ENCODE measurements at places on chromosomes 4 and X.

GRCh38 chrX:15055146-15055930, 182.1 kb downstream of the MOSPD2 start:
- peak; percentile 7 for DNase-seq

DNA sequence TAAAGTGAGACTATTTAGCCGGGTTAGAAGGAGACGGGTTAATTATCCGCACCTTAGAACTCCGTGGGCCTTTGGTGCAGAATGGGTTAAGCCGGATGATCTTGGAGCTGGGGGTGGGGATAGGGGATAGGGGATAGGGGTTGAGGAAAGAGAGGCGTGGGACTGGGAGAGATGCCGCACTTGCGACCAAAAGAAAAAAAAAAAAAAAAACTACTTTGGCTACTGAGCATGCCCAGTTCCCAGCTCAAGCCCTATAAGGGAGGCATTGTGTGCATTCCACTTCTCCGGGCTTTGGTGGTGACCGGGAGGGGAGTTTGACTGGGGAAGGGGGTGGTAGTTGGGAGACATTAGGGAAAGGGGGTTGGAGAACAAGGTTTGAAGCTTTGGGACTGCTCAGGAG, at the start of gene SLITRK4:
Gene SLITRK4 (minus strand): TSS at position 187 of the 400 bp plus-strand sequence. CDS start 4,993 bp downstream, outside the sequence.
- no peak for DNase-seq

DNA sequence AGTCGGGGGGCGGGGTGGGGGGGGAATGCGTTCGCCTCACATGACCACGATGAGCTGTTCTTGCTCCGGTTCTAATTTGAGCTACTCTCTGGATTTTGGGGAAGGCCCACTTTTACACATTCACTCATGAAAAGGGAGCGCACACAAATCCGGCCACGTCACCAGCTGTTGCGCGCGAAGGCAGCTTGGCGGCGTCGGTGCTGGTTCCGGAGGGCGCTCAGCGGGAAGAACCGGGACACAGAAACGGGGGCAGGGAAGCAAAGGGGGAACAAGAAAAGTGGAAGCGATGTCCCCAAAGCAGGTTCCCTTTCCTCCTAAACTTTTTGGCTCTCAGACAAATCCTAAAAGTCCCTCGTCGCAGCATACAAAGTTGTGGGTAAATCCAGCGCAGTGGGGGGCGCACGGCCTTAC, 605 bp downstream of the ANXA5 start:
- DNase-seq = peak; percentile 89

GRCh38 chrX:16484338-16484737, 165.6 kb upstream of the S100G start:
- peak; percentile 96 for DNase-seq

GRCh38 chrX:129714581-129714980, 24.2 kb upstream of the XPNPEP2 start:
- no peak for DNase-seq

- DNase-seq = peak; percentile 24
These were observed 16.0 kb downstream of the ANXA3 start for GRCh38 chr4:78567500-78568060.

GRCh38 chr4:42588909-42589308, 68.0 kb downstream of the ATP8A1 start:
- no peak for DNase-seq

DNA sequence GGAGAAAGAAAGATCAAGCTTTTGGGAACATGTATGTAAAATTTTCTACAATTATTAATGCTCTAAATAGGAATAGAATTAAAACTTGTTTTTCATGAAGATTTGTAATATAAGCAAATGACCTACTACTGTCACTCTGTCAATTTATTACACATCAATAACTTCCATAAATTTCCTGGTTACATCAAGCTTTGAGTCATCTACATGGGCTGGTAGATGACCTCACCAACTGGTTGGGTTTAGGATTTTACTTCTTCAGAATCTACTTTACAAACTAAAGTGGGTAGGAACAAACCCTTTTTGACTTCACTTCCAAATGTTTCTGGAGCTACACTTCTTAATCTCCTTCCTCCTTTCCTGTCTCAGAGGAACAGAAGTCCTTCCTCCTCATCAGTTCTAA, 12.0 kb upstream of the LRAT start:
- DNase-seq = no peak

DNA sequence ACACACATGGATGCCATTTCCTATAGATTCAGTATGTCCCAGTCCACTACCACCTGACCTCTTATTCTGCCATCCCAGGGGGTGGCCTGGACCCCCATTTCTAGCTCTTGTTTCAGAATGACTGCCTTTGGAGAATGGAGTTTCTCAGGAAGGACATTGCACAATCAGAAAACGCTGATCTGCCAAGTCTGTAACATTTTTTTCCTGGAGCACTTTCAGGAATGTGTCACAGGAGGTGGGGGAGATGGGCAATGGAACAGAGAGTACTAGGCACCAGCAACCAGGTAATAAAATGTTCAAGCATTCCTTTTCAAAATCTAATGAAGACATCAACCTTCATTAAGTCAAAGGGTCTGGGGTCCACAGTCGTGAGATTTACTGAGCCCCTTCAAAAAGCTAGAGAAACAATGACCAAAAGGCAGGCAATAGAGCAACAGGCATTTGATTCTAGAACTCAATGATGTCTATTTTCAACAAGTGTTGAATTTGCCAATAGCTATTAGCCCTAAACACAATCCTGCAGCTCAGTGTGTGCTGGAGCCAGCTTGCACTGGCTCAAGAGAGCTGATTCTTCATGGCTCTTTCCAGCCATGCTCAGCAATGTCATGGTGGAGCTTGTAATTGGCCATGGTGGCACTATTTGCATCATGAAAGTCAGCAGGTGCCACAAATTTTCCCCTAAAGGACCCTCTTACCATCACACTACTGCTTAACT, 87.1 kb downstream of the KDR start:
- DNase-seq = peak; percentile 14

DNA sequence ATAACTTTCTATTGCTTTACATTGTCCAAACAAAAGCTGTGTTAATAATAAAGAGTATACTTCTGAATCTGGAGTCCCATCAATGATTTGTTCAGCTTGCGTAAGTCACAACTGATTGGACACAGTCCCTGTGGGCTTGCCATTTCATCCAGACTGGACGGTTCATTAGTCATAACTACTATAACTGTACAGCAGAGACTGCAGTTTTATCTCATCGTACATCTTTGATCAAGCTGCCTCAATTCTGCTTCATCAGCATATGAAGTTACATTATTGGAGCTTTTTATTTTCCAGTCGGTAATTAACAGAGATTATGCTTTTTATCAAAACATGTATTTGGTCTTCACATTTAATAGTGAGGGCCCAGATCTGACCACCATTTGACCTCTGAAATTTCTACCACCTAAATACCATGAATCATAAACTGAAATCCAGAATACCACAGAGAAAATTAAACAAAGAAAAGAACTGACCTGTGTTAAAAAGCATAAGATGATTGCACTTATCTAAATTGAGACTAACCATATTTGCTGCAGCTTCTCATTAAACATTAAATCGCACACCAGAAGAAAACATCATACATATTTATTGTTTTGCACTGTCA, 12.5 kb upstream of the MAB21L2 start:
- DNase-seq = peak; percentile 51

- peak; percentile 43 for DNase-seq
These were observed 983.7 kb upstream of the LCORL start for GRCh38 chr4:19005211-19005610.

DNA sequence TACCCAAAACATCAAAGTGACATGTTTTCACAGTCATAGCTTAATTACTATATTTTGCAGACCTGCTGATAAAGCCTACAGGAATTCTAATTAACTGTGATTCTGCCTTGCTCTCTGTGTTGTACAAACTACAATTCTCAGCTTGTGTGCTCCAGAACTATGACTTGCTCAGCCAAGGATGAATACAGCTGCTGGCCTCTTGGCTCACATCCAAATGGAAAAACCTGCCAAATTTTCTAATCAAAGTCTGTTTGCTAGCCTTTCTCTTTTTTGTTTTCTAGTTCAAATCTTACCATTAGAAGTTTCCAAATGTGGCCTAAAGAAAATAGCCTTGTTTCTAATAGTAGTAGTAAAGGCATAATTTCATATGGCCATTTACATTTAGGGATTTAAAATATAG, 1176.8 kb downstream of the FAM133A start:
- DNase-seq = no peak

DNA sequence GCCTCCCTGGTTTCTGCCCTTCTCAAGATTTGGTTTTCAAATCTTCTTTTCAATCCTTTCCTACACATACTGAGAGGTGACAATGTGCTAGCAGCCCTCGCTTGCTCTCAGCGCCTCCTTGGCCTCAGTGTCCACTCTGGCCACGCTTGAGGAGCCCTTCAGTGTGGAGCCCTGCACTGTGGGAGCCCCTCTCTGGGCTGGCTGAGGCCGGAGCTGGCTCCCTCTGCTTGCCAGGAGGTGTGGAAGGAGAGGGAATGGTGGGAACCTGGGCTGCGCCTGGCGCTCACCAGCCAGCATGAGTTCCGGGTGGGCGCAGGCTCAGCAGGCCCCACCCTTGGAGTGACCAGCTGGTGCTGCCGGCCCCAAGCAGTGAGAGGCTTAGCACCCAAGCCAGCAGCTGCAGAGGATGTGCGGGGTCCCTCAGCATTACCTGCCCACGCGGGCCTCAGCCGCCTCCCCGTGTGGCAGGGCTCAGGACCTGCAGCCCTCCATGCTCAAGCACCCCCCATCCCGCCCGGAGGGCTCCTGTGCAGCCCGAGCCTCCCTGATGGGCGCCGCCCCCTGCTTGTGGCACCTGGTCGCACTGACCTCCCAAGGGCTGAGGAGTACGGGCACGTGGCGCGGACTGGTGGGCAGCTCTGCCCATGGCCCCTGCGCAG, 127.5 kb downstream of the COX7B2 start:
- DNase-seq = no peak

DNA sequence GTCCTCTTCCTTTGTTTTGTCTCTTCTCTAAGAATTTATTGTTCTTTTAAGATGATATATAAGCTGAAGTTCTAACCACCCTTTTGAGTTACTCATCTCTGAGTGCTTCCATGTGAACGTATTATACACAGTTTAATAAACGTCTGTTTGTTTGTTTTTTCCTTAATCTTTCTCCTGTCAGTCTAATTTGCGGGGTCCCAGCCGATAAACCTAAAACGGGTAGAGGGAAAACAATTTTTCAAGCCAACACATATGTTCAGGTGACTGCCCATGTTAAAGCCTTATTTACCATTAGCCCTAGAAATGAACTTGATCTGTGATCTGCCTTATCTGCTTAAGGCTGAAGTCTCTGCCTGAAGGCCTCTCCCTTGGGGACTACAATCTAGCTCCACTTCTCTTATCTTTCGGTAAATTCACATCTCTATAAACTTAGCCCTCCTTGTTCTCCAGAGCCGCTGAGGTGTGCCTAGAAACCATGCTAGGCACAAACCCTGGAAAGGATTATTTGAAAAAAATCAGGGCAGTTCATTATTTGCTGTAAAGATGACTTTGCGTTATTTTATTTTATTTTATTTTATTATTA, 158.8 kb downstream of the CAMK2D start:
- no peak for DNase-seq

DNA sequence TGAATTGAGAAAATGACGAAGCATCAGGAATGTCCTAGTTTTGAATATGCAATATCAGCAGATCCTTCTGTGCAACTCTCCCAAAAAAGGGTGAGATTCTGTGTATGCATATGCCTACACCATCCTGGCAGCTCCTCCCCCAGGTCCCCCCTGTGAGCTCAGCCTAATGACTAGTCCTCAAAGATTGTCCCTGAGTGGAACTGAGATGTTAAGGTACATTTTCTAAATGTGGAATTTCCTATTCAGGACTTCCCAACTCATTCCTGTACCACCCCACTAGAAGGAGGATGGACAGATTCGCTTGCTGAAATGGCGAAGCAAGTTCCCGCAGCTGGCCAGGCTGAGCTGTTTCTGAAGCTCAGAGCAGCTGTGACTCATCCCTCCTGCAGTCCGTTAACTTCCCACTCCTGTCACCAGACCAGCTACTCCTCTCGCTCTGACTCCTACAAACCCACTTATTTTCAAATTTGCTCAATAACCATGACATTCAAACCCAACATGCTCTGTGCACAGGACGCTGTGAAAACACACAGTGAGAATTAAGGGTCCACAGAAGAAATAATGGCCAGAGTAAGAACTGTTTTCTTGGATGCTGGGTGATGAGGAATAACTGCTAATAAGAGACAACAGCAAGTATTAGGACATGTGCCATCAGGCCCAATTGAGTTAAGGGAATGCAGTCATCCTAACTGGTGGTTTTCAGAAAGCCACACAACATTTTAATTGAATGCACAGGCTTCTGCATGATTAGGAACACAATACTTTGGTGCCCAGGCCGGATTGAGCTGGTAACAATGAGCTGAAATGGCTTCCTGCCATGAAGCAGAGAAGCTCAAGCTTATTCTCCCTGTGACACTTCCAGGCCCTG, 40.0 kb upstream of the IRF2 start:
- DNase-seq = peak; percentile 86

DNA sequence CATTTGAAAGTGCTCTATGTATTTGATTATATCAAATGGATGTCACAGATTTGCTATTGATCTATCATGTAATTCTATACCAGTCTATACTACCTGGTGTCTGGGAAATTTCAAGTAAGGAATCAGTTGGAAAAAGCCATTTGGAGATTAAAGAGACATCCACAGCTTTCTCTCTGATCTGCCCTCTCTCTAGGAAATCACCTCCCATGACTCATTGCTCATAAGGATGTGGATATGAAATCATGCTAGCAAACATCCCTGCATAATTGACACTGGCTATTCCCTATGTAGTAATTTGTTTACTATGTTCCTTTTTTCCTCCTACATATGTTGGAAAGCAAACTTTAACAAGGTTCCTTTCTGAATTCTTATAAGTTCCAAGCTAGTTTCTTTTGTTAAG, 94.3 kb downstream of the TEX13A start:
- DNase-seq = no peak

- DNase-seq = no peak
These were observed 774 bp upstream of the RAPGEF2 start for GRCh38 chr4:159101988-159102621.

GRCh38 chr4:101993002-101993841, 202.7 kb downstream of the BANK1 start:
- no peak for DNase-seq

DNA sequence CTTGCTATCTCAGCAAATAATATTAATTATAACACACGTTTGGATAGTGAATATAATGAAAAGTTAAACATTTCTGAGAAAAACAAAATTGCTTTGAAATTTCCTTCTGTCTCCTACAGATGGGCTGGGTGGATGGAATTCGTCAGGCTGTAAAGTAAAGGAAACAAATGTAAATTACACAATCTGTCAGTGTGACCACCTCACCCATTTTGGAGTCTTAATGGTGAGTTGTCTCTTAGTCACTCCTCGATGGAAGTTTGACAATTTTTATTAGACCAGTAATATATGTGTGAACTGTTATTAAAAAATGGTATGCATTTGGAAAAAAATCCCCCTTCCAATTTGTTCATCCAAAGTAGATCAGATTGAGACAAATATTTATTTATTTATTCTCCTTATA, 92.5 kb upstream of the BRS3 start:
- DNase-seq = peak; percentile 11

DNA sequence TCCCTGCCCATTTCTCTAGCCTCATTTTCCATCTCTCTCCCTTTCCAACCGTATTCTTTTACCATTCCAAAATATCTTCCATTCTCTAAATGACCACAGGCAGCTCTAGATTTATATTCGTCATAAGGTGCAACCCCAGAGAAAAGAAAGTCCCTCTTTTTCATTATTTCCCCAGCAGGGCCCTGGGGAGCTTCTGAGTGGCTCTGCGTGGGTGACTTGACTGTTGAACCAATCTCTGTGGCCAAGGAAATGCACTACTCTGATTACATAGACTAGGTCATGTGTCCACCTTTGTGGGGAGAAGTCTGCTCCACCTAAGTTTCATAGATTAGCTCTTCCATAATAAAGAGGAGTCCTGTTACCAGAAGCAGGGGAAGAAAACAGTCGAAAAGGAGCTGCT, 51.4 kb downstream of the ATOH1 start:
- DNase-seq = no peak

Measured in fibroblast of skin of right biceps (primary cell).